ENCODE measurements at places on chromosomes 7 and 10. TPM values are rescaled to one million over a fixed set of nuclear protein-coding genes. Genes with fewer than 3 reads are reported as not detected.

DNA sequence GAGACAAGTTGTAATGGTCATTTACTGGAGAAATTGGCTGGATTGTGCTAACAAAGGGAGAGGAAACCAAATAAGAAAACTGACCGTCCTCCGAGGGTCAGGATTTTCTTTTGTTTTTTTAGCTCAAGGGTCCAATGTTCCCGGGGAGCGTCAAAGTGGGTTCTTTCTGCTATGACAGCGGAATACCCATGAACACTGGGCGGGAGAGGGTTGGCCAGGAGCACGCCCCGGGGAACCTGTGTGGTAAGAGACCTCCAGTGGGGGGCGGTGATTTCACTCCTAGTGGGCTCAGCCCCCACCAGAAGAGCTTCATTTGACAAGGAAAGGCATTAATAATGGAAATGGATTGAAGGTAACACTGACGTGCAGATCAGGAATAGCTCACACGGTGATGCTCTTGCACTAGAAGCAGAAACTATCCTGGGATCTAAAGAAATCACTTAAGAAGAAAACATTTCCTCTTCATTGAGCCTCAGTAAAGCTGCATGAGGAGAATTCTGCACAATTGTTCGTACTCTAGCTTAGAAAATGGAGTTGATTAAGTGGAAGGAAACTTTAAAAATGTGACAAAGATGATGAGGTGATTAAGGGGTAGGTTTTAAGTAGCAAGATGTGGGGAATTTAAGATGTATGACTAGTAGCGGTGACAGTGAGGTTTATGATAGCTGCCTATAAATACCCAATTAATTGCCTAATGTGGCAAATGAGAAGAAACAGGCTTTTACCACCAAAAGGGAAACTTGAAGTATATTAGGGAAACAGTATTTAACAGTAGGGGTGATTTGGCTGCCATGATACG, 627.2 kb downstream of the SUGCT start:
- DNase-seq: no peak

DNA sequence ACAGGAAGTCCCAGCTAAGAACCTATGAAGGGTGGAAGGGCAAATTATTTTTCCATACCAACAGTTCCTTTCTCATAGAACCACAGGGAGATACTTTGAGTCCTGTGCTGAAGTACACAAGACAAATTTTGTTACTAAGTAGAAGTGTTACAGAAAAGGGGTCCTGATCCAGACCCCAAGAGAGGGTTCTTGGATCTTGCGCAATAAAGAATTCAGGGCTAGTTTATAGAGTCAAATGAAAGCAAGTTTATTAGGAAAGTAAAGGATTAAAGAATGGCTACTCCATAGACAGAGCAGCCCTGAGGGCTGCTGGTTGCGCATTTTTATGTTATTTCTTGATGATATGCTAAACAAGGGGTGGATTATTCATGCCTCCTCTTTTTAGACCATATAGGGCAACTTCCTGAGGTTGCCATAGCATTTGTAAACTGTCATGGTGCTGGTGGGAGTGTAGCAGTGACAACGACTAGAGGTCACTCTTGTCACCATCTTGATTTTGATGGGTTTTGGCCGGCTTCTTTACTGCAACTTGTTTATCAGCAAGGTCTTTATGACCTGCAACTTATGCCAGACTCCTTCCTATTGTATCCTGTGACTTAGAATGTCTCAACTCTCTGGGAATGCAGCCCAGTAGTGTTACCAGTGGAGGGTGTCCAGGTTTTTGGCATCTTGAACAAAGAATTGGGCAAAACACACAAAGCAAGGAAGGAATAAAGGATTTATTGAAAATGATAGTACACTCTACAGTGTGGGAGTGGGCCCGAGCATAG, 409.4 kb downstream of the SH2D4B start:
- DNase-seq: no peak

DNA sequence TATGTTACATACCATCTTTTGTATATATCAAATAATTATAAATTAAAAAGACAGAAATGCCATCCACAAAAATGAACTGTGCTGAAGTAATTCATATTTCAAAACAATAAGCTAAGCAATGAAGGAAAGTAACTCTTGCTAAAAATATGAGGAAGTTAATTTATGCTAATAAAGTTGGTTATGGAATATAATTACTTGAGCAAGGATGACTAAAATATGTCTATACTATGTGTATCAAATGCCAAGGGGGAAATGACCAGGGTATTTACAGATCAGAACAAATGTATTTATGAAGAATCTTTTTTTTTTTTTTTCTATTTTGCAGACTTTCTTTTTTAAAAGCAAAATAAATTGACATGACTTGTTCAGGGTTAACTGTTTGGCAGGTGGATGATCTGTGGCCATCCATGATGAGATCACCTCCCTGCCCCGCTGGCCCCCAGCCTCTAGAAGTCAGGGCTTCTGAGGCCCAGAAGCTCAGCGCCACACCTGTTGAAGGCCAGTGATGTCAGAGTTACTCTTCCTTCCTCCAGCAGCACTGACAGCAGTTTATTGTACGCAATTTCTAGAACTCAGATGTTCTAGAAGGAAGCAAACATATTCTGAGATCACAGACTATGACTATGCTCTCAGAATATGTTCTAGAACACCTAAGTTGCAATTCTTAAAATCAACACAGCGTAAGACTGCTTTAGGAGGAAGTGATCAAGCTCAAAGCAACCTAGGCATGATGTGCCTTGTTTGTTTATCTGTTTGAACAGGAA, 196.1 kb upstream of the KLF14 start:
- DNase-seq: no peak

GRCh38 chr7:30135301-30136116, 723 bp downstream of the MTURN start:
- DNase-seq: peak; percentile 21

CACNA2D1 gene
- 9.0 TPM for total RNA-seq

EGFR gene
- total RNA-seq: 34.5 TPM

RUFY2 gene
- 12.6 TPM for total RNA-seq

SPDYE2 gene
- not detected for total RNA-seq

GPR26 gene
- total RNA-seq: not detected

All from HT1080 (cell line).